Activated naive CD8-positive, alpha-beta T cell treated with anti-CD3 and anti-CD28 coated beads for 36 hours (primary cell): ENCODE measurements at places on chromosomes 3 and 15.

GRCh38 chr3:34357461-34357860, 559.0 kb downstream of the PDCD6IP start:
- DNase-seq = no peak

DNA sequence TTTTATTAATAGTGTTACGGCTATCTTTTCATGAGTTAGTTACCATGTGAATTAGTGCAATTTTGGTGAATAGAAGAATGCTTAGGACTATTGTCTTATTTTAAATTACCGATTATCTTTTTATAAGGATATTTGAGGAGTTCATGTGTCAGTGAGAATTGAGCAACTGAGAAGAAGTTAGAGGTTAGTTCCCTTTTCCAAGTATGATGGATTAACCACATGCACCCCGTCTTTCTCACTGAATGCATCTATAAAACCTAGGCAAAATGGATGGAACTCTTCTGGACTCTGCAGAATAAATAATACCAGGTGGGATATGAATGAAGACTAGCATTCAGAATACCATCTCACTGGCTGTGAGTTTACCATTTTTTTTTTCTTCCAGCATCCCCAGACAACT, 74.3 kb downstream of the TCF12 start:
- no peak for DNase-seq

DNA sequence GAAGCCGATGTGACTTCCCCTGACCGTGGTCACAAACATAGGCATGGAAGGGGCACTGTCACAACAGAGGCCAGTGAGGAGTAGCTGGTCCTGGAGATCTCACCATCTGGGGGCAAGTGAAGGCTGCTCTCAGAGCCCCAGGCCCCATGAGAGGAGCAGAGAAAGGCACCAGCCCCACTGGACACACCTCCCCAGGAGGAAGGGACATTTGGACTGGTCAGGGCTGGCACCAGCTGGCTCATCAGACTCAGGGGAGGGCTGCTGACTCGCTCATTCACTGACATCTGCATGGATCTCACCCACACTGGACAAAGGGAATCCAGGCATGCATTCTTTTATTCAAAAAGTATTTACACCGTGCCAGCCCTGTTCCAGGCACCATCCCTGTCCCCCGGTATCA, 26.8 kb downstream of the ESYT3 start:
- DNase-seq = no peak

DNA sequence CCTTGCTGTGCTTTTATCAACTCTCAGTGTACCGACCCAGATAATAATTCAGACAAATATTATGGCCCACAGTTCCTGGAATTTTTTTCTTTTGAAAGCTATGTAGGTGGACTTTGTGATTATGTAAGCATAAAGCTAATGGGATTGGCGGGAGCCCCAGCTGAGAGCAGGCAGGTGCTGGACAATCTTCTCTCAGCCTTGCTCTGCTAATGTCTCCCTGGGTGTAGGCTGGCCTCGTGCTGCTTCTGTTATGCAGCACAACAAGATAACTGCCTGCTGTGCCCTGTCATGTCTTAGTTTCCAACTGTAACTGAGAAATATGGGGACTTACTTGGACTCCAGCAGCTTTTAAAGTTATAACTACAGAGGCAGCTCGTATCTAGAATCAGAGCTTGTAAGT, 415.0 kb downstream of the PDCD6IP start:
- DNase-seq = no peak

DNA sequence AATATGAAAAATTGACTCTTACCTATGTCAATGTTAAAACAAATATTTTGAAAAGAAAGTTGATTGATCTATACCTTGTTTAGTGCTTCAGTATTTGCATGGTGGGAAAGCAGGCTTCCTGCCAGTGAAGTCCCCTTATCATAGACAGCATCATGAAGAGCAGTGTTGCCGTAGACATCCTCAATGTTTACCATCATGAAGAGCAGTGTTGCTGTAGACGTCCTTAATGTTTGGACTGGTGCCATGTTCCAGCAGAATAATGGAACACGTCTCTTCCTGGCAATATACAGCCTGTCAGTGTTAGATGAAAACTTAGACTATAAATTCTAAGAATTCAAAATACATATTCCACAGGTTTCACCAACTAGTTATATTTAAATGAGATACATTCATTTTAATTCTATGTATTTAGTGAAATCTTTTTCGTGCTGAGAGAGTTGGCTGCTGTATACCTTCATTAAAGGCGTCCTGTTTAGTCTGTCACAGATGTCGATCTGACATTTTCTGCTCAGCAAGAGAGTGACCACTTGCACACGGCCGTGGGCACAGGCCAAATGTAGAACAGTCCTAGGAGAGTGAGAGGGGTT, 116.8 kb downstream of the LMLN start:
- no peak for DNase-seq

DNA sequence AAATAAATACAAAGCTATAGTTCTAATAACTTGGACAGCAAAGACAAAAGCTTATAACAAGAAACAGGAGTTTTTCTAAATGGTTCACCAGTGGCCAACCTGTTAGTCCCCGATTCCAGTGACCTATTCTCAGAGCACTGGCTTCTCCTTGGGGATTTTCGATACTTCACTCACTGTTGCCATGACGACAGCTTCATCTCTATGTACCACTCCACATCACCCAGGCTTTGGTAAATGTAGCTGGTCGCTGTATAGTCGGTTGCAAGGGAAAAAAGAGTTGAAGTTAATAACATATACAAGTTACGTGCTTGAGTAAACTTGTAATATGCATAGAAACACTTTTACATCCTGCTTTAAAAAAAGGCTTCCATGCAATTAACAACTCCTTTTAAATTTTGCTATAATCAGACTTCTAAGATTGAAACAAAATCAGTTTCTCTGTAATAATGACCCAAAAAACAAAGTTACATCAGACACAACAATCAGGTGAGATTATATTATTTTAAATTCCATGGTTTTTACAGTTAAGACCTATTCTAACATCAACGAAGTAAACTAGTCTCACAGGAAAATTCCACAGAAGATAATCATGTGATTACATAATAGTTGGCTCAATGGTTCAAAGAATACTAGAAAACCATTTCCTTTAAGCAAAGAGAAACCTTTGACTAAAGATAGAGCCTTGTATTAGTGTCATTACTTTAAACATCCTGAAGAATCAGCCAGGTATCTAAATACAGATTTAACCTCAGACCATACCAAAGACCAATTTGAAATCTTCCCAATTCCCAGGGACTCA, 2.9 kb downstream of the CCNL1 start:
- no peak for DNase-seq

GRCh38 chr3:40189118-40189517, 120.4 kb upstream of the EIF1B start:
- DNase-seq = no peak

DNA sequence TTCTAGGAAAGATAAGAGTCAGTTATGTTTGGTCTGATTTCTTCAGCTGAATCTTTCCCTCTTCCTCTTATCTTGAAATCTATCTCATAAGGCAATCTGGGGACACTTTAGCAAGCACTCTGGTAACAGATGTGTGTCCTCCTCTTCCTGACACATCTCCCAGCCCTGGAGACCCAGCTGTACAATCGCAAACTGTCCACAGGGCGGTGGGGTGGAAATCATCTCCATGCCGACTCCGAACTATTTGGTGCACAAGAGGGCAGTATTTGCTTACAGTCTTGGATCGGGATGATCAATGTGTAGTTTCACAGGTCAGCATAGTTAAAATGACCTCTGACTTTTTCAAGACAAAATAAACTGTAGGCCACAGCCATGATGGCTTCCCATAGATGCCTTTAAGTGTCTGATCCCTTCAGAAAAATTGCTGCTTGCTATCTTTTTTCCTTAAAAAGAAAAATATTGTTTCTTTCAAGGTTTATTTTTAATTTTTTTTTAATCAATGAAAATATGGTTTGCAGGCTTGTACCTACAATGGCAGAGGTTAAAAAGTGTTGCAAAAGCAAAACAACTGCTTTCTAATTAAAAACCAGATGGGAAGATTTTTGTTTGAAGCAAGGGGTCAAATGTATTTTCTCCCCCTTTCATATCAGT, 17.7 kb downstream of the EEFSEC start:
- no peak for DNase-seq

GRCh38 chr3:70606018-70606417, 293.6 kb upstream of the MDFIC2 start:
- no peak for DNase-seq

GRCh38 chr3:37229740-37230139, 55.4 kb upstream of the LRRFIP2 start:
- no peak for DNase-seq

- DNase-seq = no peak
Measured at GRCh38 chr15:25182098-25182478, 227.3 kb downstream of the SNRPN start.

GRCh38 chr3:60775985-60776384, 475.3 kb downstream of the FHIT start:
- DNase-seq = no peak

GRCh38 chr15:36414670-36415069, 164.8 kb upstream of the CDIN1 start:
- no peak for DNase-seq

DNA sequence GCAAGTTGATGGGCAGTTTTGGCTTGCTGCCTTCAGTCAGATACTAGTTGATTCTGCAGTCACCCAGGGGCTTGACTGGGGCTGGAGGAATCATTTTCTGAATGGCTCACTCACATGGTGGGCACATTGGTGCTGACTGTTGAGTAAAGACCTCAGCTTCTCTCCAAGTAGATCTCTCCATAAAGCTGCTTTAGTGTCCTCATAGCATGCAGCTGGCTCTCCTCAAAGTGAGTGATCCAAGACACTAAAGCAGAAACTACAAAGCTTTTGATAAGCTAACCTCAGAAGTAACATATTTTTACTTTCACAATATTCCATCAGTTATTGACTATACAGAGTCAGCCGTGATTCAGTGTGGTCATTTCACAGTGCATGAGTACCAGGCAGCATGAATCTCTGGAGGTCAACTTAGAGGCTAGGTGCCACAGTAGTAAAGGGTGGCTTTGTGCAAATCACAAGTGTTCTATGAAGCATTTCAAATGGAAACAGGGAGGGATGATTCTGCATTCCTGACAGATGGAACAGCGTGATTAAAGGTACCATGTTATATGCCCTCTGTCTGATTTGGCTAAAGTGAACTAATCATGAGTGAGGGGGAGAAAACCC, 24.3 kb upstream of the ATP8B4 start:
- no peak for DNase-seq

DNA sequence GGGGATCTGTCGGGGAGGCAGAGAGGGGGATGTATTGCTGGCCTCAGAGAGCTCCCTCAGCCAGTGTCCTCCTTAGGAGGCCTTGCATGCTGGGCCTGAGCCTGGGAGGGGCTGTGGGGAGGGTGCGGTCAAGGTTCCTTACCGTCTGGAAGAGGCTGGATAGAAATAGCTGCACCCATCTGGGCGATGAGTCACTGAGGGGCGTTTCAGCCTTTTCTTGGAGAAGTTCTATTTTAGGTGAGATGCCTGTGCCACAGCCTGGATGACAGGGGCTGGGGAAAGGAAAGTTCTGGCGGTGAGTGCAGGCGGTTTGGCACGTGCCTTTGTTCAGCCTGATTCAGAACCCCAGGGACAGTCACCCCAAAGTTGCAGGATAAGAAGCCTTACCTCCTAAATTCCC, 35.7 kb upstream of the APEH start:
- DNase-seq = no peak

DNA sequence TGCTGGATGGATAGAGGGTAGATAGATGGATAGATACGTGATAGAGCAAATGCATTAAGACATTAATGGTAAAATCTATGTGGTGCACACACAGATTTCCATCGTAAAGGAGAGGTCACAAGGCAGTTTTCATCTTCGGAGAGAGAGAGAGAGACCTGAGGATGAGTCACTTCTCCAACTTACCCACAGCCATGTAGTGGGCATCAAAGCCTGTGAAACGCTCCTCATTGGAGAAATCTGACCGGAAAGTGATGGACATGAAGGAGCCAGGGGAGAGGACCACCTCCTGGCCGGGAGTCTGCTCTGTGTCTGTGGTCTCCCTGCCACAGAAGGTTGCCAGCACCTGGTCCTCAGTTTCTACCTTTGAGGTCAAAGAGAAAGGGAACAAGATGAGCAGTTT, 29.2 kb downstream of the MASP1 start:
- no peak for DNase-seq

DNA sequence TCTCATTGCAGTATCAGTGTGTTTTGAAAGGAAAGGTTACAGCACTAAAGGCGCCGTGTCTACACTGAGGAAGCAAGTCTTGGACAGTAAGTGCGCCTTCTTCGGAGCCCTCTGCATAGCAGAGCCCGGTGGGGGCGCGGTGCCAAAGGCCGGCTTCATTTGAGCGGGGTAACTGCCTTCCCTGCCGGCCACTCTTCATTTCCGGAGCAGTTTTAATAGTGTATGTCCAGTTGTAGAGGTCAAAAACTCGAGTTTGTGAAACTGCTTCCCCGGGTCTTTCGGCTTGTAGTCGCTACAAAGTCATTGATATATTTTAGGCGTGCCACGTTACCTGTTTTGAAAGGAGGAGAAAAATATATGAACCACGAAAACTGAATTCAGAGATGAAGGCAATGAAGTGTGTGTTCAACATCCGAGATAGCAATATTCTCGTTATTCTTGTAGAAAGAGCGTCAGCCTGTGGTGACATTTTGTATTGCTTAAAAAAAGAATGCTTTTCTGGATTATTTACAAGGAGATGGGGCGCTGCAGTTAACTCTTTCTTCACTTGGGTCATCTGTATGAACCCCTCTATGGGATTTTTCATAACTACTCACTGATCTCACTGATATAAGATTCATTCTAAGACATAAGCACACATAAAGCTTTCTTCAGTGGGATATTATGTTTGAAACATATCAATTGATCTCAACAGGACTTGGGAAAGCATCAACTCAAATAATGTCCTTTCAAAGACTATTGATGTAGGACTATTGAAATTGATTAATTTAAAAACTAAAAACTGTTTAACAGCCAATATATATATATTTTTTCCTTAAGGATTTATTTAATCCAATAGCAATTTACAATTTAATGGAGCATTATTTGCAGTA, 3.0 kb downstream of the ALCAM start:
- peak; percentile 50 for DNase-seq

- DNase-seq = no peak
Measured at GRCh38 chr3:123034120-123034519, 6.6 kb upstream of the SEMA5B start.

DNA sequence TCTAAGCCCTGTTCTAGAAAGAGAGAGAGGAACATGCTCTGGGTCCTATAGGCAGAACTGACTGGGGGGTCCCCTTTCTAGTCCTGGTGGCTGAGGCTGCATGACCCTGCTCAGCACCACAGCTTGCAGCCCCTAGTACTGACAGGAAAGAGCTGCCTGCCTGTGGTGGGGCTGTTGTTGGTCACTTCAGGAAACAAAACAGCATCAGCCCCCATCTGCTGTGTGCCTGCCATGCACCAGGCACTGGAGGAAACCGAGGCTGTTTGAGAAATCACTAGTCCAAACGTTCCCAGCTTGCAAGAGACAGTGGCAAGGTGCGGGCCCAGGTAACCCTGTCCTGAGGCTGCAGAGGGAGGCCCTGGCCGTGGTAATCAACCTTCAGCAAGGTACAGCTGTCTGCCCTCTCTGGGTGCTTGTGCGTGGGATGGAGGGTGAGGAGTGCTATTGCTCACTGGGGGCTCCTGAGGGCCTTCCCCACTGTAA, 90.6 kb downstream of the IQSEC1 start:
- DNase-seq = no peak
